AG10803 (cell line): ENCODE measurements at places on chromosomes 2 and 18.

DNA sequence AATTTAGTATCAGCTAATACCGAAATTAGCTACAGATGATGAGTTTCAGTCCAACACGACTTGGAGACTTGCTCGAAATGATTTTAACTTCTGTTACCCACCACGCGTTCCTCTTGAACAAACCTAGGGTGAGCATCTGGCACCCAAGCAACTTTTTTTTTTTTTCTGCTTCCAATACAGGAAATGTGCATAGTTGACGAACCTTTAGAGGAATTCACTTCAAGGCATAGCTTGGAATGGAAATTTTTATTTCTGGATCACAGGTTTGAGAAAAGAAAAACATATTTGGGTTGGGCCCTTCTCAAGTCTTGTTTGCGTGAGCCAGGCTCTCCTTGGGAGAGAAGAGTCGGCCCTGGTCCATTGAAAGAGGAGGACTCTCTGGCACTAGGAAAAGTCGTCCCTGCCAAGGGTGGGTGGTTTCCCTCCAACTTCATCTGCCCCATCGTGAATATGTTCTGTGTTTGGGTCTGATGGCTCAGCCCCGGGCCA is 37.4 kb upstream of the RPL31 start:
- DNase-seq, result peak; percentile 76

DNA sequence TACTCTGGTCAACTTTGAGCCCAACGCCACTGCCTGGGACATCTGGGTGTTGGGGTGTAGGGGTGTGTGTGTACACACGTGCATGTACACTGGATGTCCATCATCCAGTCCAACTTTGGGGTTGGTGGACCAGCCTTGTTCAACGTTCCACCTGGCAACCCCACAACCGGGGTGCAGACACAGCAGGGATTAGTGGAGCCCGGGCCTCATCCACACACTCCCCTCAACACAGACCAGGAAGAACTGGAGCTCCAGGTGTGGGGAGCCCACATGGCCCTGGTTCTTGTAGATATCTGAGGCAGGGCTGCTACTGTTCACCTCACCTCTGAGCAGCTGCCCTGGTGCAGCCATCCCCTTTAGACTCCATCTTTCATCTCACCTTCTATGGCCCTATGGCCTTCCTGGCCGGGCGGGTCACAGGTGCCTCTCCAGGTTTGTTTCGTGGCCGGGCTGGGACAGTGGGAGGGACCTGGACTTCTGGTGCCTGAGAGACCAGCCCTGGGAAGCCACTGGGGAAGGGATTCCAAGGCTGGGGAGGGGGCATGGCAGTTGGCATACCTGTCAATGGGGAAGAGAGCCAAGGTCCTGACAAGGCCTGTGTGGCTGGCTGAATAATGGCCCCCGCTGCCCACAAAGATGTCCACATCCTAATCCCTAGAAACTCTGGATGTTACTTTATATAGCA is 7.5 kb downstream of the NEU2 start:
- no peak for DNase-seq

DNA sequence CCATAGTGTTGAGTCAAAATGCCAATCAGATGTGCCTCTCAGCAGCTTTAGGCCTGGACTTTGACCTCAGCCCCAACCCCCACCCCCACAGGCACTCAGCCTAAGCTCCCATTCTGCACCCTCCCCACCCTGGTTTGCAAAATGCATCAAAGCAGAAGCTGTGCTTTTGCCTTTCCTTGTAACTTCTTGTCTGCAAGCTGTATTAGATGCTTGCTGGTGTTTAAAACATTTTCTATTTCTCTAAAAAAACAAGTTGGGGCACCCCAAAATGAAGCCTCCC is 26.6 kb upstream of the STEAP3 start:
- DNase-seq, result no peak

DNA sequence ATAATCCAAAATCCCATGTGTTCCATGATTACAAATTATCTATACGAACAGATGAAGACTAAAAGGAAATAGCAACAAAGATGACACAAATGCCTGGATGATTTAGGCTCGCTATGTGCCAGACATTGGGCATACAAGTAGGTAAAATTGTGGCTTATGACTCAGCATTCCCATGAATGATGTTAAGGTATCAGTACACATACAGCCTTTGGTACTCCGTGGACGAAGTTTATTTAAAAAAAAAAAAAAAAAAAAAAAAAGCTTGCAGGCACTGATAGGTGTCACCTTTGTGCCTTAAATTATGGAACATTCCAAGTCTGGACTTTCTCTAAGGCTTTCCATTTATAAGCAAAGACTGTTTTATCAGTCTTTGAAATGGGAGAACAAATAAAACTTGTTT is 2.7 kb downstream of the CHAC2 start:
- no peak for DNase-seq

DNA sequence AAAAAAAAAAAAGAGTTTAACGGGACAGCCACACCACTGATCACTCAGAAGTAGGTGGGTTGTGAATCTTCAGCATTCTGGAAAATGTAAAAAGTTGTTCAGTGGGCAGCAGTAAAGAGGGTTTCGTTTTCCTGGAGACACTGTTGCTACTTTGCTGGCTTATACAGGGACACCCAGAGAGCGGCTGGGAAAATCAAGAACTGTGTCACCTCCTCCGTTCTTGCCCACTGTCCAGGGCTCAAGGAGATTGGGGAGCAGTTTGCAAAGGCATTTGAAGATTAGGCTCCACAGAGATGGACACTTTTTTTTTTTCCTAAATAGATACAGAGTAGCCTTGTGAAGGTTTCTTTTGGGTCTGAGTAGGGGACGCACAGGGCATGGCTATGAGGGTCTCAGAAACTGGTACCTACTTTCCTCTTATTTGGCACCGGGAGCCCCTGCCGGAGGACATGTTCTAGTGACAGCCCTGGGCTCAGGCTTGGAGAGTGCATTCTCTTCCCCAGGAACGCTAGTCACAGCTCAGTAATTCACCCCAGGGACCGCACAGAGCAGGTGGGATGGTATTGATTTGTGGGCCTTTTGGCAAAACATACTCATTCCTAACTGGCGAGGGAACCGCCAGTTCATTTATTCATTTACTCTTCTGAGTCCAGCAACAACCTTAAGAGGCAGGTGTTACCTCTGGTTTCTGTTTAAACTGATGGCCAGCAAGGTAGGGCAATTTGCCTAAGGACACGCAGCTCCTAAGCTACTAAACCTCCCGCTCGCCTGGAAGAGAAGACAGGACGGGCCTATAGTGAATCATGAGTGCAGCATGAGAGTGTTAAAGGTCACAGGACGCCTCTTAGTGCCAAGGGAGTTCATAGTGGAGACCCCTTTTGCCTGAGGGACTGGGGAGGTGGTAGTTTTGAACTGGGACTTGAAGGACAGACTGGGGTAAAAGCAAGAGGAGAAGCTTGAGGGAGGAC is 53.1 kb downstream of the HPCAL1 start:
- no peak for DNase-seq

- no peak for DNase-seq
Observed at GRCh38 chr2:6893876-6894482, 16.4 kb downstream of the RSAD2 start.

DNA sequence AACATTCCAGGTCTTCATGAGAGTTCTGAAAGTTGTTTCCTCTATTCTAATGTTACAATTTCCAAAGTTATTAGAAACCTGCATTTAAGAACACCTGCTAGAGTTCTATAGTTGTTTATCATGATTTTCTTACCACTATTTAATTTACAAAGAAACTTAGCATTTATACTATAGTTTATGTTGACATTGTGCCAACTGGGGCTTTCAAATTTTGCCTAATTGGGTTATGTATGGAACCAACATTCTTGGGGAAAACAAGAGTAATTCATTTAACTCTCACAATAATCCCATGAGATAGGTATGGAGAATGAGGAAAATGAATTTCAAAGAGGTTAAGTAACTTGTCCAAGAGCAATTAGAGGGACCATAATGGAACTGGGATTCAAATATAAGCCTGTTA is 28.8 kb upstream of the ADCYAP1 start:
- no peak for DNase-seq

GRCh38 chr2:97812931-97813330 is 99.6 kb downstream of the ZAP70 start:
- DNase-seq, result no peak

DNA sequence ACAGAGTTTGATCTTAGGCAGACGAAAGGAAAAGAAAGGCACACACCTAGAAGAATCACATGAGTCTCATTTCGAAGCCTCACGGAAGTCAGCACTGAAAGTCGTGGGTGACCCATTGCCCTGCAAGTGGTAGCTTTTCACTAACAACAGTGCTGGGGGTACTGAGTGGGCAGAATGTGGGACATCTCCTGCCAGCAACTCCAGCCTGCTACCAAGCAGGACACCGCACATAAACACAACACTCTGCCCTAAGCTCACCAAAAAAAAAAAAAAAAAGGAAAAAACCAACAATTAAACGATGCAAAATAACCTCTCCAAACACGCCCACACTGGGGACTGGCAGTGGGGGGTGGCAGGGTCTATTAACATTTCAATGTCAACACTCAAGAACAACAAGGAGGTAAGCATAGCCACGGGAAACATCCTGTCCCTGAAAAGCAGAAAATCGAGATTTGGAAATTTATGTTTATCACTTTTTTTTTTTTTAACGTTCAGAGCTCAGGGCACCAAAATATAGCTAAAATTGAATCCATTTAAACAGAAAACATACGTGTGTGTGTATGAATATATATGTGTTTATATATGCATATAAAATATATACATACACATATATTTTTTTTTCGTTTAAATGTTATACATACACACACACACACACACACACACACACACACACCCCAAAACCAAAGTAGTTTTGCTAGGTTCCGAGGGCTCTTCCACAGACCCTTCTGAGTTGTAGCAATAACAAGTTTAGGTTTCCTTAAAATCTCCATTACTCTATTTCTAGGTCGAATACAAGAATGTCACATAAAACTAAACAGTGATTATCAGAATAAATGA is 2.2 kb downstream of the INO80D start:
- no peak for DNase-seq

DNA sequence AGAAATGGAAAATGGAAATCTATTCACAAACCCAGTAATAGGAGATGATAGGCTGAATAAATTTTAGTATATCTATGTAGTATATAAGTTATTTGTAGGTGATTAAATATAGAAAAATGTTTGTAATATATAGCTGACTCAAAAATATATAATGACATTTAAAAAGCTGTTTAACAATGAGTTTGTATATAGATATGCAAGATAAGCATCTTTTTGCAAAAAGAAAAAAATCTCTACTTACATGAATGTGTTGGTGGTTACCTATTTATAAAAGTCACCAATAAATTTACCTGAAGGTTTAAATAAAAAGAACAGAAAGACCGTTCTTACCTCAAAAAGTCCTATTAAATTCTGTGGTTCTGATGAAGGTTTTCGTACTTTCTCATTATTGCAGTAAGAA is 71.3 kb downstream of the LRPPRC start:
- DNase-seq, result no peak

DNA sequence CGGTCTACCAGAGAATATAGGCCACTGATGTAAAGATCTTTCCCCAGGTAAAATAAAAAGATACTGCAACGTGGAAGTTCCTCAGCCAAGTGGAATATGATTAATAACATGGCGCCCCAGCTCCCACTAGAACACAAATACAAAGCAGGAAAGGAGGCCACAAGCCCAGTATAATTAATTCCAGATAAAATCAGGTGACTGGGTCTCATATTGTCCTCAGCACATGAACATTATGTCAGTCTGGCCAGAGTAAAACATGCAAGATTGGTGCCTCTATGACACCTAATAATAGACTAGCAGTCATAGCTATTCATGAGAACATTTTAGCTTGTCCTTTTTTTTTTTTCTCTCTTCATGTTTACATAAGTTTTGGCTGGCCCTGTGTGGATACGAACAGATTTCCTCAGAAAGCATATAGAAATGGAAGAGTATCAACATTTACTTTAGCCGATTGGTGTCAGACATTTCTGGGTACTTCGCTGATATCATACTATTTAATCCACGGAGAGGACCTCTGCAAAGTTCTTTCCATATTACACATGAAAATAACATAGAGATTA is 523.8 kb upstream of the SETBP1 start:
- no peak for DNase-seq
